ENCODE measurements at places on chromosomes 1 and 21.

- no peak for DNase-seq
Measured at GRCh38 chr1:57209495-57209894, 214.4 kb downstream of the DAB1 start.

DNA sequence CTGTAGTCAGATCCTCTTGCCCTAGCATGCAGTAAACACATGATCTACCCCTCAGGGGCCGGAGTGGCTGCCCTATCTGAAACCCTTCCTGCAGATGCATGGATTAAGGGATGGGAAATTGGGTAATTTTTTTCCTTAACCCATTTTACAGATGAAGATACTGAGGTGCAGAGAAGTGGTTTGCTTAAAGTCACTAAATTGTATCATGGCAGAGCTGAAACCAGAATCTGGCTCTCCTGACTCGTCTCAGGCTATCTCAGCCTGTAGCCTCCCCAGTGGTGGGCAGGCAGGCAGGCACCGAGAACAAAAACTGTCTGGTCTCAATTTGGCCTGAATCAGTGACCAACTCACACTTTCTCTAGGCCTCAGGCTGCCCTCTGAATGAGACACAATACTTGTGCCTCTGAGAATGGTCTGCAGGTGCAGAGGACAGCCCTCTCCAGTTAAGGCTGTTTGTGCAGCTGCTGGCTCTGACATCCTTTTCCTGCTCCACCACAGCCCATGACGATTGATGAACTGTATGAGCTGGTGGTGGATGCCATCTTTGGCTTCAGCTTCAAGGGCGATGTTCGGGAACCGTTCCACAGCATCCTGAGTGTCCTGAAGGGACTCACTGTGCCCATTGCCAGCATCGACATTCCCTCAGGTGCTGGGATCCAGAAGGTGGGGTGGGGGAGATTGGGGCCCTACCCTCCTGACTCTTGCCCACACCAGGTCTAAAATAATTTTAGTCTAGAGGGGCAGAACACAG, 1.5 kb downstream of the NAXE start:
- no peak for DNase-seq

- DNase-seq = no peak
Measured at GRCh38 chr1:165795894-165796293, 27.2 kb upstream of the TMCO1 start.

DNA sequence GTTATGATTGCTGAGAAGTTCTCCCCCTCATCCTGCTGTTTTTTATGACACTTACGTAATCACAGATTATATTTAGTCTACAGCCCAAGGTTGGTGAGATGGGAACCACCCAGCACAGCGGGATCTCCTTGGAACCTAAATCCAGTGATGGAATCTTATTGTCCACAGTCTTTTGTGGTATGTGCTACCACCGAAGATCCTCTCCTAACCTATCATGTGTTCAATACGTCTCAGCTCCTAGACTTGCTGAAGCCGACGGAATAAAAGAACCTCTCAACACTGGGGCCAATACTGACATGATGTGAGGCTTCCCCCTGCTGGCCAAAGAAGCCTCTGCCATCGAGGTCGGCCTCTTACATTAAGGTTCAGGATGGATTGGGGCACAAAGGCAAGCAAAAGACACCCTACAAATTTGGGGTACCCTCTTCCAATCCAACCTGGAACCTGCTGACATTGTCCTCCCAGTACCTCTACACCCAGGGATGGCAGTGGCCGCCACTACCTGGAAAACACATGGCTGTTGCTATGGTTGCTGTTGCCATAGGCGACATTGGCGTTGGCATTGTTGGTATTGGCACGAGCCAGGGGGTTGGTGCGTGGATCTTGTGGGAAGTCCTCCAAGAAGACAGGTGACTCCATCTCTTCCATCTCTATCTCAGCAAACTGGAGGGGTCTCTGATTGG, 19.4 kb upstream of the KIF21B start:
- peak; percentile 82 for DNase-seq
